Umbilical cord (tissue), 2 donors: ENCODE measurements at places on chromosomes 5 and 9.

DNA sequence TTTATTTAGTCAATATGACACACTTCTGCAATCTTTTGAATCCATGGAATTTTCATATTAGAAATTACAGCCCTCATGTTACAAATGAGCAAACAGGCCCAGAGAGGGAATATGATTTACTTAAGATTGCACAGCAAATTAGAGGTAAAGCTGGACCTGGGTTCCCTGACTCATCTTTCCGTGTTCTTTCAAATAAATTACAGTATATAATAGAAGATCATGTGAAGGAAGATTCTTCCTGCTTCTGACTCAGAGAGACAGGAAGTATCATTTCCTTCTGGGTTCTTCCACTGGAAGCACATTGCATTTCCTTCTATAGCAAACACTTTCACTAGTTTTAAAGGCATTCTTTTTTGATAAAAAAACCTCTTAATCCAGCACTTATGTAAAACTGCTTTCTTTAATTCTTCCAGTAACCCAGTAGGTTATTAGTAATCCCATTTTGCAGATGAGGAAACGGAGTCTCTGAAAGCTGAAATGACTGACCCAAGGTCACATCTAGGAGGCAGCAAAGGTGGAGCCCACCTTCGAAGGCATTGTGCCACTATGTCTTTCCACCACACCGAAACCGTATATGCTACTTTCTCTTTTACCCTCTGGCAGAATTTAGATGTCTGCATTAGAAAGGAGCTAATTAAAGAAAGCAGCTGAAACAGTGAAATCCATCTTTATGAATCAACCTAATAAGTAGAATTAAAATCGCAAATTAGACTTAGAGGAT, 566.7 kb upstream of the KLF4 start:
- DNase-seq, result no peak

DNA sequence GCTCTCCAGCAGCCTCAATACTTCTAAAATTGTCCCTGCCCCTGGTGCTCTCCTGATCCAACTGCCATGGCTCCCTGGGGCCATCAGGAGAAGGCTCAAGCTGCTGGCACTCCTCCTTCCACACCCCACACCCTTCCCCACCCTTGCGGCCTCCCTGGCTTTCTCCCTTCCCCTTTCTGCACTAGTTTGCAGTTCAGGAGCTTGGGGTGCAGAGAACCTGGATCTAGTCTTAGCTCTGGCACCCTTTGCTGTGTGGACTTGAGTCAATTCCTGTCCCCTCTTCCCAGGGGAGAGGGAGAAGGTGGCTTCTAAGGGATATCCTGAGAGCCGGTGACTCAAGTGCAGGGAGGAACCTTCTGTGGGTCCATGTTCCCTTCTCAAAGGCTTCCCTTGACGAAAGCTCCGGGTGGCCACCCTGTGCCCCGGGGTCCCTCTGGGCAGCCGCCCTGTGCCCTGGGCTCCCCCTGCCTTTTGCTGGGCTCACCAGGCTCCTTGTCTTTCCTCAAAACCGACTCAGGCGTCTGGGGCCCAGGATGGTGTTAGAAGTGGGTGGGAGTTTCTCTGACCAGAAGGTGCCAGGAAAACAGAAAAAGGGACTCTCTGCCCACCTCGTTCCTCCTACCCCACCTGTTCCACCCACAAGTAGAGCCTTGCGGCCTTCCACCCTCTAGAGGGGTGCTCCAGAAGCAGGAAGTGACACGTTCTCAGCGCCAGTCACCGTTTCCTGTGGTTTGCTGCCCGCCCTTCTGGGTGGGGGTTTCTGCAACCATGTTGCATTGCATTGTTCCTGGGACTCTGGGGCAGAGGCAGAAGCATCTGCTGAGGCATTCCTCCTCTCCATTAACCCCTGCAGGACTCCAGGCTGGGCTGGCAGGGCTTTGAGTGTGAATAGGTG, 15.0 kb downstream of the GLIPR2 start:
- peak; percentile 36 for DNase-seq

- DNase-seq, result peak; percentile 45
Measured at GRCh38 chr9:4228606-4229005, 71.3 kb downstream of the GLIS3 start.

- no peak for DNase-seq
Measured at GRCh38 chr9:129235041-129235930, 57.2 kb upstream of the IER5L start.

- no peak for DNase-seq
Measured at GRCh38 chr9:136339958-136340310, 12.6 kb downstream of the GPSM1 start.

- DNase-seq, result peak; percentile 35
Measured at GRCh38 chr9:98482226-98482625, 226.5 kb downstream of the GABBR2 start.

DNA sequence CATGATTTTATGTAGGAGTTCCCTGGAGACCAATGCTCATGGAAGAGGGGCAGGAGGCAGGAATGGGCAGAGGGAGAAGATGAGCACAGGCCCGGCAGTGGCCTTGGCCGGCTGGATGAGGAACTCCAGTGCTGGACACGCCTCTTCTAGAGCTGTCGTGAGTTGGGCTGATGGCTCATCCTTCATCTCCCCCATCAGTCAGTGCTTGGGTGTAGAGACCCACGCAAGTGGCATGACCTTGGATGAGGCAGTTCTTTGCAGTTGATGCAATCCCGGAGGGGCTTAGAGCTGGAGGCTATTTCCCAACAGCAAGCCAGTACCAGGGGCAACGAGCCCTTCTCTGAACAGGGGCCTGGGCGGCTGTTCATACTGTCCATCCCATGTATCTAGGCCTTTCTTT, 25.5 kb upstream of the ARAP3 start:
- DNase-seq, result no peak
